ENCODE measurements at places on chromosomes 12 and 14.
A peak's percentile ranks its signal among the peaks of the same experiment; 100 is the strongest.

GRCh38 chr14:98900798-98901197 lies 371.2 kb downstream of the BCL11B start:
- no peak for DNase-seq

DNA sequence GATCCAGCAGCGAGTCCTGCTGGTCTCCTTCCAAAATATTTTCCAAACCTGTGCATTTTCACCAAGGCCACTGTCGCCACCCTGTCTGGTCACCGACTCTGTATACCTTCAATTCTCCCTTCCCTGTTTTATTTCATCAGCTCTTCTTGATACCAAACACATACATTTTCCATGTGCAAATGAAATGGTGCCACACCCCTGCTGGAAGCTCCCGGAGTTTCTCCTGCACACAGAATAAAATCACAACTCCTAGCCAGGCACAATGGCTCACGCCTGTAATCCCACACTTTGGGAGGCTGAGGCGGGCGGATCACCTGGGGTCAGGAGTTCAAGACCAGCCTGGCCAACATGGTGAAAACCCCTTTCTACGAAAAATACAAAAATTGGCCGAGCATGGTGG lies 14.0 kb downstream of the VSIG10 start:
- DNase-seq: no peak

- DNase-seq: no peak
Observed at GRCh38 chr14:67079846-67080245, 109.4 kb upstream of the GARIN2 start.

DNA sequence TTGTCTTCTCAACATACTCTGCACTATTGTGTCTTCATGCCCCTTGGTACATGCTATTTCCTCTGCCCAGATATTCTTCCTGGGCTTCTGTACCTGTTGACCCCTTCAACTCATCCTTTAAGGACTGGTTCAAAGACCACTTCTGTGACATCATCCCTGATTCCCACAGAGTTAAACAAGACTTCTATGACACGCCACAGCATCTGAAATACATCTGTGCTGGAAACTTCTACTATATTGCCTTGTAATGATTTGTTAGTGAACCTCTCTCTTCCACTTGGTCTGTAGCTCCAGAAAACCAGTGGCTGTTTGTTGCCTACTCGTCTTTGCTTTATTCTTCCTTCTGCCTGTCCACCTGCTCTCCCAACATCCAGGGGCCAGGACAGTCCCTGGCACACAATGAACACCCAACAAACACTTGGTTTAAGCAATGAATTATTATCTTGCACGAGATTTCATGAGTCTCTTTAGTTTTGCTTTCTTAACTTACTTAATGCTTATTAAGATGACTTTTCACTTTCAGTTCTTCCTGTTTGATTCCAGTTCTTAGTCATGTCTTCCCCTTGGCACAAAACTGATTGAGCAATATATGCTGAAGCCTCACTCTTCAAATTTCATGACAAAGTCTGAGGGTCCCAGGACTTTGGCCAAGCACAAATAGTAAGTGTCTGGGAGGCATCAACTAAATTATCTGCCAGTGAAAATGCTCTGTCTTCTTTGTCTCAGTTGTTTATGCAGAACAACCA lies 485.9 kb downstream of the APAF1 start:
- no peak for DNase-seq

DNA sequence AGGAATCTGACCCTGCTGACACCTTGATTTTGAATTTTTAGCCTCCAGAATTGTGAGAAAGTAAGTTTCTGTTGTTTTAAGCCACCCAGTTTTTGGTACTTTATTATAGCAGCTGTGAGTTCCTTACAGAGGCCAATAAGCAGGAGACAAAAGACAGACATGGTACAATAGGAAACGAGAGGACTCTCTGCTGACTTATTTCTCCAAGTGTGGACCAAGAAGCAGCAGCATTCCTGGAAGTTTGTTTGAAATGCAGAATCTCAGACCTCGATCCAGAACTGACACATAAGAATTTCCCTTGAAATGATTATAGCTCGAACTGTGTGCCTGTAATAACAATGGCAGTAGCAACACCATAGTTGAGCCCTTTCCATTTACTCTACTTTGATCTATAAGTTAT lies 31.9 kb upstream of the LUM start:
- DNase-seq: no peak

GRCh38 chr12:29782285-29782870 lies 1.4 kb downstream of the TMTC1 start:
- no peak for DNase-seq

DNA sequence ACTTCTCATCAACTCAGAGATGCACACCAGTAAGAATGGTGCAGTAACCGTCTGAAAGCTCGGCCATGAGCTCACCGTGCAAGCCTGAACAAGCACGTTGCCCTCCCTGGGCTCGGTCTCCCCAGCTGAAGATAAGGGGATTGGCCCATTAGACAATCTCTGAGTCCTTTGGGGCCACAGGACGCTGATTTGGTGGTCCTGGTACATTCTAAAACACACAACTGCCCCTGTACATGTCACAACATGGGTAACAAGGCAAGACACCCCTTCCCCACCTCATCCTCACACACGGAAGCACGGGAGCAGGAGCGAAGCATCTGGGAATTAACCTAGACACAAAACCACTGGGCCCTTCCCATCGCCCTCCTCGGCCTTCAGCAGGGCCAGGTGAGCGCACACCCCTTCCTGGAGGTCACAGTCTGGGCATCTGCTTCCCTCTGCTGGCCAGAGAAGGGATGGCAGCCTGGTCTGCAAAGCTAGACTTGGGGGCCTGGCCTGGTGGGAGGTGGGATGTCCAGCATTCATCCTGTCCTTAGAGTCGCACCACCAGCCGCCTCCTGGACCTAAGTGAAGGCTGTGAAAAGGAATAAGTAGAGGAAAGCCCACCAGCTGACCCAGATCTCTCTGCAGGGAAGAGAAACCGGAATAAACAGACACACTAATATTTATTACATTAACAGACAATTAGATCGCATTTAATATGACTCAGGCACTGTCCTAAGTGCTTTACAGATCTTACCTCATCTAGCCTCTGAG lies 18.9 kb upstream of the SMUG1 start:
- peak; percentile 65 for DNase-seq
